ENCODE measurements at places on chromosomes 16 and 17. TPM values are rescaled to one million over a fixed set of nuclear protein-coding genes. Genes with fewer than 3 reads are reported as not detected.

The SCGB1C2 gene
- total RNA-seq: not detected

The ANKRD40 gene
- 30.3 TPM for total RNA-seq

The CHST5 gene
- total RNA-seq: 1.6 TPM

The CTRL gene
- 1.5 TPM for total RNA-seq

The C17orf100 gene
- 3.5 TPM for total RNA-seq

The HEATR3 gene
- total RNA-seq: 24.5 TPM

The RNF135 gene
- total RNA-seq: 9.6 TPM

The MSLN gene
- total RNA-seq: 19.4 TPM

The OR3A2 gene
- 0.38 TPM for total RNA-seq

The PARN gene
- total RNA-seq: 47.6 TPM

The QRICH2 gene
- 5.1 TPM for total RNA-seq

Data from camera-type eye (tissue), 1 donor.